ENCODE measurements at places on chromosomes 16 and 17.
A peak's percentile ranks its signal among the peaks of the same experiment; 100 is the strongest.

DNA sequence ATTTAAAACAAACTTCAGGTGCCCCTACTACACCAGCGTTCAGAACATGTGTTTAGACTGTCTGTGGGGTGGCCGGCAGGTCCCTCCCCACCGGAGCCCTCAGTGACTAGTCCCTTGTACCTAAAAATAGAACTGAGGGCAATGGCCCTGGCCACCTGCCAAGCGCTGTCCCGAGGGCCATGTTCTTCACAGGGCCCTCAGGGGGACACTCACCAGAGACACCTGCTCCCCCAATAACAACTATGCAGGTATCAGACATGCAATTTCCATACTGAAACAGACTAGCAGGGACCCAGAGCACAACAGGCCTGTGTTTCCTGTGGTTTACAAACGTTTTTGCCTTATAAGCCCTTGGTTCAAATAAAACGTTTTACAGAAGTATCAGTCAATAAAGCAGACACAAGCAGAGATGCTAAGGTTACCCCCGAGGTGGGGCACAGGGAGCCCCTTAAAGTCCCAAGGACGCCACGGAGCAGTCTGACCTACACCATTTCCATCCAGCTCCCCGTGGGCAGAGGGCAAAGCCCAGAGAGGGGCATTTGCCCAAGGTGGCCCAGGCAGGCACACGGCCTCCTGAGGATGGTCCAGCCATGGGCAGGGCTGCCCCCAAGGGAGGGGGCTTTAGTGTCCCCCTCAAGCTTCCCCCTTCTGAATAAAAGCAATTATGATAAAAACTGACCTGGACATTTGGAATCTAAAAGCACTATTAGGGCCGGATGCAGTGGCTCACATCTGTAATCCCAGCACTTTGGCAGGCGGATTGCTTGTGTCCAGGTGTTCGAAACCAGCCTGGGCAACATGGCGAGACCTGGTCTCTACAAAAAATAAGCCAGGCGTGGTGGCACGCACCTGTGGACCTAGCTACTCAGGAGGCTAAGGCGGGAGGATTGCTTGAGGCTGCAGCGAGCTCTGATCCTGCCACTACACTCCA, 896 bp upstream of the MYLK3 start:
- H3K27ac ChIP-seq: no peak overlapping the region
- no peaks in the 10 kb centered on the region for H3K4me1 ChIP-seq
- DNase-seq: no peak
- no peak overlapping the region for H3K4me3 ChIP-seq
- H3K36me3 ChIP-seq: no peaks in the 10 kb centered on the region

- H3K4me1 ChIP-seq: peaks cover 10% of the 10 kb centered on the region
- peaks cover 3% of the 10 kb centered on the region for H3K27me3 ChIP-seq
- no peak for DNase-seq
Measured at GRCh38 chr16:48188449-48189102, 32.8 kb upstream of the ABCC12 start.

- H3K27me3 ChIP-seq: peaks cover 2% of the 10 kb centered on the region
- DNase-seq: peak; percentile 74
- peaks cover 42% of the 10 kb centered on the region for H3K36me3 ChIP-seq
- H3K4me3 ChIP-seq: peak overlapping the region; percentile 98
Measured at GRCh38 chr17:75778861-75779249, 5.8 kb upstream of the UNK start.

GRCh38 chr17:48127371-48128051, 19.9 kb downstream of the SNX11 start:
- H3K4me1 ChIP-seq: peaks cover 12% of the 10 kb centered on the region
- peaks cover 13% of the 10 kb centered on the region for H3K36me3 ChIP-seq
- H3K27ac ChIP-seq: no peak overlapping the region

DNA sequence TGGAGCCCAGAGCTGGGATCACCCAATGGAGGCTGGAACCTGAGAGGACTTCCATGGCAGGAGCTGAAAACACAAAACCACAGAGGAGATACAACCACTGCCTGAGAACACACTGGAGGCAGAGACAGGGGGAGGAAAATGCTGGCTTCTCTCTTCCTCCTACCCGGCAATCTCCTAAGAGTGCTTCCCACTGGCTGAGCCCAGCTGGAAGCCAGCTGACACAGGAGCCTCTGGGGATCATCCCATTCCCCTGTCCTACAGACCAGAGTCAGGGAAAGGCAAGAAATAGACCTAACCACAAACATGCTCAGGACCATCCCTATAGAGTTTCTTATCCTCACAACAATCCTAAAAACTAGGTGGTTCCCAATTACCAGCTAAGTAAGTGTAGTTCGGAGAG, 112.4 kb upstream of the CDH5 start:
- no peak overlapping the region for H3K27ac ChIP-seq
- peaks cover 5% of the 10 kb centered on the region for H3K27me3 ChIP-seq
- DNase-seq: no peak
- no peaks in the 10 kb centered on the region for H3K4me1 ChIP-seq

DNA sequence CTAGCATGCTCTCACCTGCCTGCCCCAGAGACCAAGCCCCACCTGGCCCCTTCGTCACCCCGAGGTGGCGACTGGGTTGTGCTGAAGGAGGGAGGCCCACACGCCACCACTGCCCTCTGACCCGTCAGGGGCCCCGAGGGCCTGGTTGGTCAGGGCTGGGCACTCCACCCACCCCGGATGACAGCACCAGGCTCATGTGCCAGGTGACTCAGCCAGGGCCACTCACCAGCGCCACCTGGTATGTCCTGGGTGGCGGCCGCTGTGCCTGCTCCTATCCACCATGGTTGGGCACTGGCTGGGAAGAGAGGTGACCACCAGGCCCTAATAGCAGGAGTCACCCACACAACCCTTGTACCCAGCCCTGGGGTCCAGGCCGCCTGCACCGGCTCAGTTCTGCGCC, 68.9 kb downstream of the JPH3 start:
- H3K4me1 ChIP-seq: no peaks in the 10 kb centered on the region
- no peak overlapping the region for H3K4me3 ChIP-seq
- H3K27ac ChIP-seq: no peak overlapping the region
- no peaks in the 10 kb centered on the region for H3K36me3 ChIP-seq
- DNase-seq: no peak
- no peaks in the 10 kb centered on the region for H3K27me3 ChIP-seq

GRCh38 chr16:76176153-76176552, 101.0 kb upstream of the CNTNAP4 start:
- H3K4me3 ChIP-seq: no peak overlapping the region
- DNase-seq: no peak
- no peaks in the 10 kb centered on the region for H3K4me1 ChIP-seq
- no peaks in the 10 kb centered on the region for H3K27me3 ChIP-seq

- peaks cover 11% of the 10 kb centered on the region for H3K36me3 ChIP-seq
- DNase-seq: no peak
- no peak overlapping the region for H3K4me3 ChIP-seq
- no peak overlapping the region for H3K27ac ChIP-seq
- no peaks in the 10 kb centered on the region for H3K27me3 ChIP-seq
Measured at GRCh38 chr16:29107299-29107698, 122.4 kb downstream of the LAT start.

- no peaks in the 10 kb centered on the region for H3K4me1 ChIP-seq
- H3K4me3 ChIP-seq: no peak overlapping the region
- H3K27me3 ChIP-seq: no peaks in the 10 kb centered on the region
- no peak for DNase-seq
- no peaks in the 10 kb centered on the region for H3K36me3 ChIP-seq
Measured at GRCh38 chr16:28597692-28598261, 927 bp upstream of the SULT1A2 start.

- peaks cover 2% of the 10 kb centered on the region for H3K27me3 ChIP-seq
- H3K4me3 ChIP-seq: no peak overlapping the region
- H3K36me3 ChIP-seq: no peaks in the 10 kb centered on the region
Measured at GRCh38 chr17:62105357-62105756, 40.3 kb upstream of the MED13 start.

GRCh38 chr17:56982312-56982711, 4.4 kb downstream of the SCPEP1 start:
- H3K27ac ChIP-seq: no peak overlapping the region
- DNase-seq: no peak
- H3K4me1 ChIP-seq: peaks cover 19% of the 10 kb centered on the region
- no peak overlapping the region for H3K4me3 ChIP-seq

- H3K27me3 ChIP-seq: no peaks in the 10 kb centered on the region
- H3K27ac ChIP-seq: no peak overlapping the region
- DNase-seq: no peak
- H3K4me1 ChIP-seq: no peaks in the 10 kb centered on the region
- no peak overlapping the region for H3K4me3 ChIP-seq
Measured at GRCh38 chr16:61500851-61501250, 535.4 kb downstream of the CDH8 start.

- H3K4me3 ChIP-seq: no peak overlapping the region
- no peak for DNase-seq
- H3K4me1 ChIP-seq: peaks cover 16% of the 10 kb centered on the region
- H3K27me3 ChIP-seq: peaks cover 7% of the 10 kb centered on the region
- no peak overlapping the region for H3K27ac ChIP-seq
Measured at GRCh38 chr16:81739503-81739902, 39.6 kb upstream of the PLCG2 start.

- DNase-seq: no peak
- H3K27me3 ChIP-seq: no peaks in the 10 kb centered on the region
- peaks cover 12% of the 10 kb centered on the region for H3K4me1 ChIP-seq
- H3K27ac ChIP-seq: no peak overlapping the region
- peaks cover 30% of the 10 kb centered on the region for H3K36me3 ChIP-seq
- H3K4me3 ChIP-seq: no peak overlapping the region
Measured at GRCh38 chr17:45277992-45278391, 16.1 kb upstream of the SPATA32 start.

- no peak within 1 kb of the TSS for H3K27ac ChIP-seq
- H3K4me1 ChIP-seq: no peaks in the 10 kb centered on the region
- H3K27me3 ChIP-seq: no peaks in the 10 kb centered on the region
- H3K4me3 ChIP-seq: no peak within 1 kb of the TSS
Measured at GRCh38 chr16:57970970-57971369, at the start of gene CNGB1. Gene CNGB1, minus strand, starts transcription at chr16:57971128. Its CDS starts 3,842 bp downstream, at chr16:57967286.

DNA sequence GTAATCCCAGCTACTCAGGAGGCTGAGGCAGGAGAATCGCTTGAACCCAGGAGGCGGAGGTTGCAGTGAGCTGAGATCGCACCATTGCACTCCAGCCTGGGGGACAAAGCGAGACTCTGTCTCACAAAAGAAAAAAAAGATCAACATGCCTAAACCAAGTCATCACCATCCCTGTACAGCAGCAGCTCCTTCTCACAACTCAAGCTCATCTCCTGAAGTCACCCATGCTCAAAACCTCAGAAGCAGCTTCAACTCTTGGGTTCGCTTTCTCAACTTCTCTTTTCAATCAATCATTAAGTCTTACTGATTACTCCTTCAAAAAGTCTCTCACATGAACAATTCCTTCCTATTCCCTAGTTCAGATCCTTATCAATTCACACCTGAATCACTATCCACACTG, 31.3 kb downstream of the PHLPP2 start:
- peaks cover 10% of the 10 kb centered on the region for H3K36me3 ChIP-seq
- H3K27me3 ChIP-seq: no peaks in the 10 kb centered on the region
- no peak for DNase-seq
- H3K4me3 ChIP-seq: no peak overlapping the region
- no peaks in the 10 kb centered on the region for H3K4me1 ChIP-seq
- peak overlapping the region; percentile 12 for H3K27ac ChIP-seq

DNA sequence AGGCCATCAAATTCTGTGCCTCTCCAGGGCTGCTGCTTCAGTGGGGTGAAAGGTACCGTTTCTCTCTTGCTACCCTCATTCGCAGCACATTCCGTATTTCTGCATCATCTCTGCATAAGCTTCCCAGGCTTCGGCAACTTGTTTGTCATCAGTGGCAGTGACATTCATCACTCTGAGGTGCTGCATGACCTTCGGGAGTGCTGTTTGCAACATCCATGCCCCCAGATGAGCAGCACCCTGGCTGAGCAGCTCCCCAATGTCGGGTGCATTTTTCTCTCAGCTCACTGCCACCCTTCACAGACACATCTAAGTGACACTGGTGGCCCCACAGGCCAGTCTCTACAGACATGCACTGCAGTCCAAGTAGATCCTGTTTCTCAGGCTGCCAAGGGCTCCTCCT, 3.8 kb downstream of the CREBBP start:
- H3K36me3 ChIP-seq: peaks cover 18% of the 10 kb centered on the region
- H3K4me1 ChIP-seq: peaks cover 46% of the 10 kb centered on the region
- H3K4me3 ChIP-seq: no peak overlapping the region

DNA sequence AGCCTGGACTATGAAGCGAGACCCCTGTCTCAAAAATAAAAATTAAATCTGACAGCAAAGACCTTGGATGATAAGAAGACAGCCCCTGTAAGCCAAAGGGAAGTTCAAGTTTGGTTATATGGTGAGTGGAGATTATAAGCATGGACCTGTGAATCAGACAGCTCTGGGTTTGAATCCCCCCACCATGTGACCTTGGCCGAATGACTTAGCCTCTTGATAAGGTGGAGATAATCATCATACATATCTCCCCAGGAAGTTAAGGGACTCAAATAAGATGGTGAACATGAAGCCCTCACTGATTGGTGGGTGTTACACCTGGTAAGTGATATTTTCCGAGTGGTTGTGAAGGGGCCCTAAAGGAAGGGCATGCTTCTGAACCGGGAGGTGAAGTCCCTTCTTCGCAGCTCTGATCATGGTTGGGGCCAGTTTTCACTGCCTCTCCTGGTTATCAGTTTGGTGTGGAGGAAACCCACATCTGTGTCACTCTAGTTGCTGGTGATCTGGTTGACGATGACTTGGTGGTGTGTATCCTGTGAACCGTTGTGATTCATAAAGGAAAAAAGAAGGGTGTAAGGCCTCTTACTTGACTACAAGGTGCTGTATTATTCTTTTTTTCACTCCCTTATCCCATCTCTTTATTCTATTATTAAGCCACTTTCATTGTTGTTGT, 61.7 kb upstream of the CLEC18A start:
- no peaks in the 10 kb centered on the region for H3K27me3 ChIP-seq
- H3K36me3 ChIP-seq: peaks cover 25% of the 10 kb centered on the region
- DNase-seq: no peak

GRCh38 chr16:56888806-56889205, 23.8 kb downstream of the SLC12A3 start:
- no peaks in the 10 kb centered on the region for H3K36me3 ChIP-seq
- no peak overlapping the region for H3K4me3 ChIP-seq
- no peaks in the 10 kb centered on the region for H3K4me1 ChIP-seq
- peaks cover 2% of the 10 kb centered on the region for H3K27me3 ChIP-seq

- peak; percentile 43 for DNase-seq
- peak overlapping the region; percentile 70 for H3K27ac ChIP-seq
- H3K27me3 ChIP-seq: no peaks in the 10 kb centered on the region
- H3K36me3 ChIP-seq: peaks cover 52% of the 10 kb centered on the region
Measured at GRCh38 chr17:47663912-47664623, 14.3 kb downstream of the KPNB1 start.

DNA sequence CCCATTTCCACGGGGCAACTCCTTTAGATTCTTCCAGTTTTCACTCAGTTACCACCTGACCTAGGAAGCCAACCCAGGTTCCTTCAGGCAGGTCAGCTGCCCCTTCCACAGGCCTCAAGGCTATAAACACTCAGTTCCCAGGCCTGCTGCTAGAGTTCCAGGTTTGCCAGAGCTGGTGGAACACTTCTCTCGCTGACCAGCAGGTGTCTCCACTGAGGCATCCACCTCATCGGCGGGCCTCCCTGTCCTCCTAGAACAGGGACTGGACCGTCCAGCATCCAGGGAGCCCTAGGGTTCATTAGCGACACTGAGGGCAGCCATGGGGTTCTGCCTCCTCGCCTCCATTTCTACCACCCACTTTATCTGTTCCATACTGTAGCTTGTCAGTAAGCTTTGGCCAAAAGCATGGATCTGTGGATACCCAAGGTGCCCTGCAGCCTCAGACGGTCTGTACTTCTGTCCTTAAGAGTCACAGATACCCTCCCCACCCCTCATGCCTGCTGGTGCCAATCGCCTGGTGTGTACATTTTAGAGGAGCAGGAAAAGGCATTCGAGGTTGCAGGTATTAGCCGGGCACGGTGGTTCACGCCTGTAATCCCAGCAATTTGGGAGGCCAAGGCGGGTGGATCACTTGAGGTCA, 29.0 kb downstream of the PIMREG start:
- peak; percentile 57 for DNase-seq
- no peaks in the 10 kb centered on the region for H3K36me3 ChIP-seq
- H3K4me3 ChIP-seq: no peak overlapping the region
- H3K27ac ChIP-seq: no peak overlapping the region
- no peaks in the 10 kb centered on the region for H3K27me3 ChIP-seq
- H3K4me1 ChIP-seq: no peaks in the 10 kb centered on the region
